ENCODE measurements at places on chromosomes 2 and 18.

DNA sequence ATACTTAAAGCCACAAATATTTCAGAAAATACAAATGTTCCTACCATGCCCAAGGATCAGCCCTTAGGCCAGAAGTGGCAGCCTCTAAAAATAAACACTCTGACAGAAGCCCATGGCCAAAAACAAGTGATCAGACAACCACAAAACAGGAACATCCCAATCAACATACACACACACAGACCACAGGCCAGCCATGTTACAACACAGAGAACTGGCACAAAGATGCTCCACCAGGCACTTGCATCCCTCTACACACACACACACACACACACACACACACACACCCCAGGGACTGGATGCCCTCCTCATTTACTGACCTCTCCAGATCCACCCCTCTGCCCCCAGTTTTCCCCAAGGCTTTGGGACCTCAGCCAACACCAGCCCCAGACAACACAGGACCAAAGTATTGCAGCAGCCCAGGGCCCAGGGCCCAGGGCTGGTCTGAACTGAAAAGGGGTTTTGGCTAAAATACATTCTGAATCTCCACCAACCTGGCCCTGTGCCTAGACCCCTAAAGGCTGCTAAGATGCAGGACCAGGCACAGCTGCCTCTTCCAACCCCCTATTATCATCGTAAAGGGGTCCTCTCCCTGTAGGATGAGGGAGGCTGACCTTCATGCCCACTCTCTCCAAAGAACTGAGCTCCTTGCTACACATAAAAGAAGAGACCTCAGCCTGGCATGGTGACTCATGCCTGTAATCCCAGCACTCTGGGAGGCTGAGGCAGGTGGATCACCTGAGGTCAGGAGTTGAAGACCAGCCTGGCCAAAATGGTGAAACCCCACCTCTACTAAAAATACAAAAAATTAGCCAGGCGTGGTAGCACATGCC, 151.4 kb downstream of the TNS1 start:
- DNase-seq: no peak

DNA sequence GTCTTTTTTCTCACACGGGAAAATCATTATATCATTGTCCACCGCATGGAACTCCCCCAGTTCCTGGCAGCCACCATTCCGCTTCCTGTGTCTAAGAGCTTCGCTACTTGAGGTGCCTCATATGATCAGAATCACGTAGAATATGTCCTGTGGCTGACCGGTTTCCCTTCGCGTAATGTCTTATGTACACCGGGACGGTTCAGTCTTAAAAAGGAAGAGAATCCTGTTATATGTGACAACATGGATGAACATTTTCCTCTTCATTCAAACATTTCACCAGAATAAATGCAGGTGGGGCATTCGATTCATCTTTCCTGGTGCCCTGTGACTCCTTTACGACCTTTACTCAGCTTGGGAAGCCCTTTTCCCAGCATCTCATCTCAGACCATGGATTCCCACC, 131.7 kb upstream of the TWIST2 start:
- DNase-seq: no peak

- DNase-seq: no peak
Observed at GRCh38 chr18:43276491-43276890, 799 bp downstream of the SYT4 start.

- peak; percentile 20 for DNase-seq
Observed at GRCh38 chr18:3794537-3795348, 344.8 kb downstream of the TGIF1 start.

- DNase-seq: no peak
Observed at GRCh38 chr2:226079671-226080181, 680.2 kb downstream of the NYAP2 start.
